Activated CD4-positive, alpha-beta T cell treated with anti-CD3 and anti-CD28 coated beads for 1 hour (primary cell): ENCODE measurements at places on chromosomes 5 and 9.

DNA sequence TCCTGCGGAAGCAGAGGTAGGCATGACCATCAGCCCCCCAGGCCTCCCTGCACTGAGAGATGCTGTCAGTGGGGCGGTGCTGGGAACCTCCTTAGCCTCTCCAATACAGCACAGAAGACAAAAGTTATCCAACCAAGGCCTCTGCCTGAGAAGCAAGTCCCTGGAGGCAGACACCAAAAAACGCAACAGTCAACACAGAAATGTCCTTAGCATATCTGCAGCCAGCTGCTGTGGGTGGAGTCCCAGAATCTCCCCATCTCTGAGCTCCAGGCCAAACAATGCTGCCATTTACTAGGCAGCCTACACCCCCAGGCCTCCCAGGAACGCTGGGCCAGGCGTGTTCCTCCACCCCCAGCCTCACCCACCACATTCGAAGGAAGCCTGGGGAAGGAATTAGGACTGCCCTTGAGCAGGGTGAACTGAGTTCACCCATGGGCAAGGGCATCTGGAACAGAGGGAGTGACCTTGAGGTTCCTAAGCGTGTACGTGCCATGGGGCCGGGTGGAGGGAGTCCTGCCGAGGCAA lies 43.7 kb downstream of the STK10 start:
- no peak for DNase-seq

DNA sequence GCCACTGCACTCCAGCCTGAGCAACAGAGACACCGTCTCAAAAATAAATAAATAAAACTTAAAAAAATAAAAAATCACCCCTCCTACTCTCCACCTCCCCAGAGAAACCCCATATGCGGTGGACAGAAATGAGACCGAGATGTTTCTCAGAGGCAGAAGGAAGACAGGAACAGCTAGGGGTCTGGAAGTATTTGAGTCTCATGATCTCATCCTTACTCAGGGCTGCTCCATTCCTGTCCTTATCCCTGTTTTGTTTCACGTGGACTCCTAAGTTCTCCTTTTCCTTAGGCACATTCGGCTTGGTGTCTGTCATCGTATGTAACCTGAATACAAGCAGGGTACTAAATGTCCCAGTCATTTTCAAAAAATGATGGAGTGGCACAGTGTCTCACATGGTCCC lies 76.1 kb downstream of the C9orf50 start:
- no peak for DNase-seq

- no peak for DNase-seq
Measured at GRCh38 chr5:156383510-156384265, 56.7 kb downstream of the SGCD start.

DNA sequence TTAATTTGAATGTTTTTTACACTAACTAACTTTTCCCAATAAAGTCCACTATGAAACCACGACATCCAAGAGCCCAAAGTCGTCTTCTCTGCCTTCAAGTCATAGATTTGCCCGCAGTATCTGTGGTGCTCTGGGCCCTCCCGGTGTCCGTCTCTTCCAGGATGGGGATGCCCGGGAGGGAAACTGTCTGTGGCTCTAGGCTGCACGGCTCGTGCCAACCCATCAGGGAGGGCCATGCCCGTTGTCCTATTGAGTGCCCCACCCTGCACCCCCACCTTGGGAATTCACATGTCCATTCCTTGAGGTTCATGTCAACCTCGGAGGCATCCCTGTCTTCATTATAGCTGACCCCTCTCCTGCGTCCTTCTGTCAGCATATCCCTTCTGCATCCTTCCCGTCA lies 59.8 kb upstream of the LRRTM2 start:
- DNase-seq, result no peak

DNA sequence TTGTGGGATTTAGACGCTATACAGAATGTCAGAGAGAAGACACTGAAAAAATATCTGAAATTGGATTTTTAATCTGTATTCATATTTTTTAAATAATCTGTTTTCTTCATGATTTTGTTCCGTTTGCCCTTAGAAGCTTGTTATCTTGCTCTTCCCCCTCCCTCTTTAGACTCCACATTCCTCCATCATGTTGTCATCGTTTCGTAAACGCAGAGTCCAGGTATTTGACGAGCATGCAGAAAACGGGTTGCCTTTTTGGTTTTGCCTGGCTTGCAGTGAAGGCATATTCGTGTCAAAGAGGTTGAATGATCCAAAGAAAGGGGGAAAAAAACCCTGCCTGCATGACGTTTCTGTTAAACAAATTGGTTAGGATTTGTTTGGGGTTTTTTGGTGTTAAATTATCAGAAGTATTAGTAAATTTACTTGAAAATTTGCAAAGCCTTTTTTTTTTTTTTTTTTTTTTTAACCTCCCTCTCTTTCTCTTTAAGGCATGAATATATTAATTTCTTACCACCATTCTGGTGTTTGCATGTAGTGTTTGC lies 2.9 kb downstream of the SPTAN1 start:
- no peak for DNase-seq

DNA sequence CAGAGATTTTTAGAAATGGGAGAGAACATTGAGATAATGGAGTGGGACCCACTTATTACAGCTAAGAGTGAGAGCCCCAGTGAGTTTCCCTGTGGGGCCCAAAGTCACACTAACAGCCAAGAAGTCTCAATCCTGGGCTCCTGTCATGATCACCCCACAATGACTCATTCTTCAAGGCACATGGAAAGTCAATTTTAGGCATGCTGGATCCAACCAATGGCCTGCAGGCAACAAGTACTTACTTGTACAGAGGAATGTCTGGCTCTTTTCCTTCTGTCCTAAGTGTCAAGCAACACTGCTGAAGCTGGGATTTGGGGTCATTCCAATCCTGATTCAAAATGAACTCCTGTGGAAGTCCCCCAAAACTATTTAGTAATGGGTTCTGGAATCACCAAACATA lies 123.1 kb downstream of the DROSHA start:
- DNase-seq, result no peak

DNA sequence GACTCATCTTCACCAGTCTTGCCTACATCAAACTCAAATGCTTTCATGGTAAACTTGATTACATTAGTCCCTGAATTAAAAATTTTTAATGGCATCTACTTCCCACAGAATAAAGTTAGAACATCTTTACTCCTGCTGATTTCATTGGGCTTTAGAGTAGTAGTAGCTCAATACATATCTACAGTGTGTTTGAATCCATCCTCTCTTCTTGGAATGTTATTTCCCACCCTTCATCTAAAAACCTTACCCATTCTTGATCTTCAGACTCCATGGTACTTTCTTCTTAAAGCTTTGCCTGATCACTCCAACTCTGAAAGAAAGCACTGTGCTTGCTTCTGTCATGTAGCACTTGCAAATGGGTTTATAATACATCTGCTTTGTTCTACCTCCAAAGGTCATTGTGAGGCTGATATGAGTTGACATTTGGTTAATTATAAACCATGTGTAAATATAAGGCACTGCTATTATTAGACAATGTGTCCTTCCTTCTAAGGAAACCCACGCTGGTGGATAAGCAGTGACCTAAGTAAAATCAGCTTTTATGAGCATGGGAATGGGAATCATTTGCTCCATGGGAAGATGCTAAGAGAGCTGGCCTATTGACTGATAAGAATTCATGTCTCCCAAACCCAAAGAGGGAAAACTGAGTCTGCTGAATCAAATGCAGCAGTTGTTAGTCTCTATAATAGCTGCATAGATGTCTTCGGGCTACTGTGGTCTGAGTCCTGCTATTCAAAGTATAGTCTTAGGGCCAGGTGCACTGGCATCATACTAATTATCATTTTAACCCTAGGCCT lies 7.5 kb upstream of the PRLR start:
- DNase-seq, result no peak

GRCh38 chr5:96823900-96824380 lies 16.2 kb upstream of the ERAP1 start:
- DNase-seq, result no peak

- no peak for DNase-seq
Measured at GRCh38 chr5:78495800-78496199, 135.4 kb downstream of the SCAMP1 start.

GRCh38 chr5:22473886-22474285 lies 379.3 kb downstream of the CDH12 start:
- no peak for DNase-seq

GRCh38 chr5:147408980-147409379 lies 100.9 kb downstream of the DPYSL3 start:
- DNase-seq, result no peak

- DNase-seq, result no peak
Measured at GRCh38 chr9:104921067-104921741, 6.8 kb downstream of the ABCA1 start.

DNA sequence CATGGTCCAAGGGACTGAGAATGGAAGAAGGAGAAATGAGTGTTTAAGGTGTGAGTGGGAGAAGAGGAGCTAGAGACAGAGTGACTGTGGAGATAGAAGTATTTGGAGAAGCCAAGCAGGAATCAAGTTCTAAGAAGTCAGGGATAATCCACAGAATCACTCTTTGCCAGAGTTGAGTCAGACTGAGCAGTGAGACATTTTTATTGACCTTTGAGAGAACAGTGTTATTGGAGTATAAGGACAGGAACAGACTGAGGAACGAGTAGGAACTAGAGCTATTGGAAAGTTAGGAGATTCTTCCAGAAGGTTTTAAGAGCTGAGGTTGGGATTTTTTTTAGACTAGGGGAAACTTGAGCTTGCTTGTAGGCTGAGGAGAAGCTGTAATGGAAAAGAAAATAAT lies 37.2 kb downstream of the RCL1 start:
- DNase-seq, result no peak

DNA sequence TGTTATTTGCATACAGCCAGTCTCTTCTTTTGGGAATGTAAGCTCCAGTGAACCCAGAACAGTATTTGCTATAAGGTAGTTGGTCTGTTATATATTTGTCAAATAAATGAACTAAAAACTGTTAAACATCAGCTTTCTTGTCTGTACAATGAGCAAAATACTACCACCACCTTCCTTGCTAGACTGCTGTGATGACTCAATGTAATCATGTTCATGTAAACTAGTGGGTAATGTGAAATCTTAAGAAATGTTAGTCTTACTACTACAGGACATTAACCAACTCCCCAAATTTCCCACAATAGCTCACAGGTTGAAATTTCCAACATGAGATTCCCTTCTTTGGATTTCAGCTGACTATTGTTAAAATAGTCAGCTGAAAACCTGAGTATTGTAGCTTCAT lies 176.1 kb downstream of the TRPM3 start:
- DNase-seq, result no peak

DNA sequence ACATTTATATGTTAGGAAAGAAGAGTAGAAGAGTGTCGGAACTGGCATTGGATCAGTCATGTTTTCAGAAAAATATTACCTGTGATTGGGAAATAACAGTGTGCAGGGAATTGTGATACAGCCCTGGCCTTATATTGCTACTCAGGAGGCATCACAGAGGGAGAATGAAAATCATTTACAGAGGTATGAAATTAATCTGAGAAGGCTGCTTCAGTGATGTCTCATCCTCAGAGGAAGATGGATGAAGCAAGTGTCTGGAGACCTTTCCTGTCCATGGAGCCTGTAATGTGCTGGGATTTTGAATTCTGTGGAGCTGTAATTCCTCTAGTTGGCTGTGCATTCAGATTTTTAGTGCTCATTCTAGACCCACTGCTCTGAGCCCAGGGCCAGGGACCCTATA lies 3.8 kb downstream of the ACTBL2 start:
- DNase-seq, result no peak

DNA sequence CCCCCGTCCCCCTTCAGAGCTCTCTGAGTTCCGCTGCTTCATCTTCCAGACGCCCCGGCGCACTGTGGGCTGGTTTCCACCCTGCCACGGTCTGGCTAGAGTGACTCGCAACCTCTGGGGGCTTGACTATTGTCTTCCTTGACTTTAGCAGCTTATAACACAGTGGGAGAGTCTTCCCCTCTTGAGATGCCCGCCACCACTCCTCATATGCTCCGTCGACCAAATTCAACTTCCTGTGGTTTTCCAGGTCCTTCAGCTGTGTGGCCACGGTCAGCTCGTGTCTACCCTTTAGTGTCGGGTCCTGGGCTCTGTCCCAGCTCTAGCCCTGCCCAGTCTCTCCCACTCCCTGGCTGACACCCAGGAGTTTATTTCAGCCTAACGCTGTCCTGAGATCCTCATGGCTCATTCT lies 28.2 kb upstream of the NCS1 start:
- no peak for DNase-seq

GRCh38 chr5:142981886-142982820 lies 212.0 kb downstream of the ARHGAP26 start:
- DNase-seq, result no peak

DNA sequence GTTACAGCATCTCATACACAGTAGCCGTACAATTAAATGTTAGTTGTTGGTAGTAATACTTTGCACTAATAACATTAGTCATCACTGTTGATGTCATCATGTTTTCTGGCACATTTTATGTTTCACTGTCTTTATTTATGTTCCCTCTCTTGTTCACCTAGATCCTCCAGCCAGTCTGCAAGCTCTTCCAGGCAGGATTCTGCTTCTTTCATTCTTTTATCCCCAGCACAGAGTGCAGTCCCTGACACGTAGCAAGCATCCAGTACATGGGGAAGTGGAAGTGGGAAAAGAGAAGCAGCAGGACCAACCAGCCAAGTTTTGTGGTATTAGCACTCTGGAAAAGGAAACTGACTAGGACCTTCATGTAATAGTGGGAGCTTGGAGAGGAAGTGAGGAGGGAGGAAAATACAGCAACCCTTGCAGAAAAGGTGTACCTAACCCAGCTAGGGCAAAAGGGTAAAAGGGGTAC lies 89.7 kb upstream of the SLC44A1 start:
- DNase-seq, result no peak

DNA sequence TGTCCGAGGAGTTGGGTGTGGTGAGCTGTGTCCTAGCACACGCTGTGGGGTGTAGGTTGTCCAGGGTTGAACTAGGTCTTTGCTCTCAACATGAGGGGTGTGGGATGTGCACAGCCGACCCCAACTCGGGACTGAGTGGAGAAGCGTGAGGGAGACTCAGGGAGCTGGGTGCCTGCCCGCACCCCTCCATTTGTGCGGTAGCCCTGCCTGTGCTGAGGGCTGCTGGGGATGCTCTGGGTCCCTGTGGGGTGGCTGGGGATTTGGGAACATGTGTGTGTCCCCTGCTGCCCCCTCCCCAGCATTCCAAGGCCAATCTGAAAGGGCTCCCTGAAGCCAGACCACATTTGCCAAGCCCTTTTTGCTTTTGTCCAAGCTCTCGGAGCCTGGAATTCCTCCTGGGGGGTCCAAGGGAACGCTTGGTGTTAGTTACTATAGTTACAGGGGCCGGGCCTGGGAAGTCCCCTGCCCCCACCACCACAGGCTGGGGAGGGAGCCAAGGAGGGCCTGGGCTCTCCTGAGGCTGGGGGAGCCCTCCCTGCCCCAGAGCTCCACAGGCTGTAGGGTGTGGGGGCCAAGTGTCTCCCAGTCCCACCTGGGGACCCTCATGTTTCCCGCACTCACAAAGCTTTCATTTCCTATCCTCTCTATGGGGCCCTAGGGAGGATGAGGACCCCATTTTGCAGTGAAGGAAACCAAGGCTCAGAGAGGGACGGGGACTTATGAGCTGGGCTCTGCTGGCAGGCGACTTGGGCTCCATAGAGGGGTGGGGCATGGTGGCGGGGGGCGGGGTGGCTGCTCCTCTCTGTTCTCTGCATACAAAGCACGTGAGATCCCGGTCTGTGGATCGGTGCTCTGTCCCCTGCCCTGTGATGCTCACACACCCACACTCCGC lies 1.1 kb downstream of the CRB2 start:
- no peak for DNase-seq
